Mucosa of gallbladder (tissue), 1 donor: ENCODE measurements at places on chromosomes 12 and 14.

DNA sequence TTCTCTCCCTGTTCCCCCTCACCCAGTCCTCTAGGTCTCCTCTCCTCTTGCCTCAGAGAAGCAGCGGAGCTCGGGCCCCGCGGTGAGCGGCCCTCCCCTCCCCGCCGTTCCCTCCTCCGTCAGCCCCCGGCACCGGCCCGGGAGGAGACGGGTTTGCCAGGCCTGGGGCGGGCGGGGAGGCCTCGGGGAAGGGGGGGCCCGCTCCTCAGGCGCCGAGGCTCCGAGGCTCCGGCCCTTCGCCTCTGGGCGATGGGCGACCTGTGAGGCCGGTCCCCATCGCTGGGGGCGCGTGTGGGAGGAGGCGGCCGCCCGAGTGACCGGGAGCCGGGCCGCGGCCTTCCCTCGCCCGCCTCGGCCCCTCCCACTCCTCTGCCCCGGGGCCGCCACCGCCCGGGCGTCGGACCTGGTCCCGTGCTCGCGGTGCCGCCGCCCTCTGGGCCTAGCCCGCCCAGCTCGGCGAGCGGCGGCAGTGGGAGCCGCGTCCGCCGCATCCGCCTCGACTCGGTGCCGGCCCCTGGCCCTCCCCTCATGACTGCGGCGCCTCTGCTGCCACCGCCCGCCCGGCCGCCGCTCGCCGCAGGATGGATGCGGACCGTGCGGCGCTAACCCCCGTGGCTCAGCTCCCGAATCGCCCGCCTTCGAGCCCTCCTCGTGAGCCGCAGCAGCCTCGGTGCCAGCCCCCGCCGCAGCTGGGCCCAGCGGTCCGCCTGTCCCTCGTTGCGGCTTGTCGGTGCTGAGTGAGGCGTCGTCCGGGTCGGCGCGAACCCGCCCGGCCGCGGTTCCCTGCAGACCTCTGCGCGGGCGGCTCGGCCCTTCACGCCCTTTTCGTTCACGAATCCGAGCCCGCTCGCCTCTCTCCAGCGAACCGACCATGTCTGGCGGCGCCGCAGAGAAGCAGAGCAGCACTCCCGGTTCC, 574 bp downstream of the WNK1 start:
- peak; percentile 30 for DNase-seq

DNA sequence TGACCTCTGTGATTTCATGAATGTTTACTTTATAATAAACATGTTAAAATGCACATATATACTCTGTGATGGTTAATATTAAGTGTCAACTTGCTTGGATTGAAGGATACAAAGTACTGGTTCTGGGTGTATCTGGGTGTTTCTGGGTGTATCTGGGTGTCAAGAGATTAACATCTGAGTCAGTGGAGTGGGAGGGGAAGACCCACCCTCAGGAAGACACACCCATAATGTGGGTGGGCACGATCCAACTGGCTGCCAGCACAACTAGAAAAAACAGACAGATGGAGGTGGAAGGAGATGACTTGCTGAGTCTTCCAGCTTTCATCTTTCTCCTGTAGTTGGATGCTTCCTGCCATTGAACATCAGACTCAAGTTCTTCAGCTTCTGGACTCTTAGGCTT, 11.9 kb downstream of the NUP37 start:
- DNase-seq, result no peak

GRCh38 chr14:61602003-61602732, 93.1 kb upstream of the HIF1A start:
- no peak for DNase-seq

- no peak for DNase-seq
These were observed 1.2 kb downstream of the GPR132 start for GRCh38 chr14:105064001-105064400.

GRCh38 chr12:85784096-85784720, 52.0 kb downstream of the RASSF9 start:
- no peak for DNase-seq

DNA sequence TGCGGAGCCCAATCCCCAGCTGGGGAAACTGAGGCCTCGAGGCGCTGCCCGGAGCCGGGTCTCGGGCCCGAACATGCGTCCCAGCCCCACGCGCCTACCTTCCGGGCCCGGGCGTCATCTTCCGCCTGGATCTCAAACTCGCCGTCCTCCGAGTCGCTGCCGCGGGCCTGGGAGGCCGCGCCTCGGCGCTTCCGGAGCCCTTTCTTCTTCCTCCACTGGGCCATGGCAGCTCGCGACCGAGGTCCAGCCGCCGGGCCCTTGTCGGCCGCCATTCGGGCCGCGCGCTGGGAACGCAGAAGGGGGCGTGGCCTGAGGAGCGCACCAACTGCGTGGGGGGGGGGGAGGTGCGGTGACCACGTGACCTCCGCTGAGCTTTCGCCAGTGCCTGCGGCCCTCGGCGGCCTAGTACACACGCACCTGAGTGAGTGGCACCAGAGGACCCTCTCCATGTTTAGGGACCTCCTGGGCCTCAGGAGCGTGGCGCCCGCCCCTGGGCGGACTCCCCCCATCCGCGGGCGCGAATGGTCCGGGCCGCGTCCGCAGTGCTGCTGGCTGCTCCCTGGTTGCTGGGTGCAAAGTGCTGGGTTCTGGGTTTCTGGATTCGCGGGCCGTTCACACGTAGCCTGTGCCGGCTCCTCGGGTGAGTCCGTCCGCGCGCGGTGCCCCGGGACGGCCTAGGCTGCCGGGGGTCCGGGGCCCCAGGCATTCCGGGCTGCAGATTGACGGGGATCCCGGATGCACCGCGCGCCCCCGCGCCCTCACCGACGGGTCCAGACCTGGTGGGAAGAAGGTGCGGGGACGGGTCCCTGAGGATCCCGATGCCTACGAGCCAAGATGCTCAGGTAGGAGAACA, at the start of the genes DDX54 and RITA1:
Gene DDX54, minus strand, starts transcription at position 299 of the 853 bp plus-strand sequence. Its CDS starts 27 bp downstream, at position 272.
Gene RITA1, plus strand, starts transcription at position 542 of the 853 bp plus-strand sequence. CDS start 1,026 bp downstream, outside the sequence.
- DNase-seq, result peak; percentile 78

DNA sequence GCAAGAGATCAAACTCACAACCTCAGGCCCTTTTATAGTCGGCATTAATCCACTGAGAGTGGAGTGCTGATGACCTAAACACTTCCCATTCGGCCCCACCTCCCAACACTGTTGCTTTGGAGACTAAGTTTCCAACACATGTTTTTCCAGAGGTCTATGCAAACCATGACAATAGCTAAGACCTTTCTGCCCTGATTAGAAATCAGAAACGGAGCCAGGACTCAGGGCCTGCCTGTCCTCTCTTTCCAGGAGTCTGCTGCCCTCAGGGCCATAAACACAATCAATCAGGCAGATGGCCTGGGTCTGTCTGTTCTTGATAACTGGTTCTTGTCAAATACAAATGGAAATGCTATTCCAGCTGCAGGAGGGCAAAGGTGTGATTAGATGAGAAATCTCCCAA, 97.2 kb upstream of the PSMC1 start:
- no peak for DNase-seq

GRCh38 chr12:112305951-112306350, 76.3 kb downstream of the HECTD4 start:
- DNase-seq, result peak; percentile 19

DNA sequence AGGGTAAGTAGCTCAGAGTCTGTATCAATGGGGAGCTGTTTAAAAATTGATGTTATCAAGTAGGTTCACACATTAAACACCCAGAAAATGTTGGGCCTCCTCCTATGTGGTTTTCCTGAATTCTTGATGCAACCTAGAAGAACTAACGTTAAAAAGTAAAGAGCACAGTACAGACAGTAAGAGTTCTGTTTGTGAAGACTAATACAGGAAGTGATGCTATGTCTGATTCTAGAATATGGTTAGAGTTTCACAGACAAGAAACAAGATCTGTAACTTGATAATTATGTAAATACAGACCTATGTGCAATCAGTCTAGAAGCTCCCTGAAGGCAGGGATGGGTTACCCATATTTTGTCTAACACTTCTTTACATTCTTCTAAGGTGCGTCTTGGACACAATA, 214.9 kb upstream of the BTG1 start:
- no peak for DNase-seq

- DNase-seq, result no peak
These were observed 32.9 kb downstream of the ZFHX2 start for GRCh38 chr14:23518709-23519108.

GRCh38 chr14:74927225-74927624, 4.2 kb upstream of the RPS6KL1 start:
- no peak for DNase-seq

DNA sequence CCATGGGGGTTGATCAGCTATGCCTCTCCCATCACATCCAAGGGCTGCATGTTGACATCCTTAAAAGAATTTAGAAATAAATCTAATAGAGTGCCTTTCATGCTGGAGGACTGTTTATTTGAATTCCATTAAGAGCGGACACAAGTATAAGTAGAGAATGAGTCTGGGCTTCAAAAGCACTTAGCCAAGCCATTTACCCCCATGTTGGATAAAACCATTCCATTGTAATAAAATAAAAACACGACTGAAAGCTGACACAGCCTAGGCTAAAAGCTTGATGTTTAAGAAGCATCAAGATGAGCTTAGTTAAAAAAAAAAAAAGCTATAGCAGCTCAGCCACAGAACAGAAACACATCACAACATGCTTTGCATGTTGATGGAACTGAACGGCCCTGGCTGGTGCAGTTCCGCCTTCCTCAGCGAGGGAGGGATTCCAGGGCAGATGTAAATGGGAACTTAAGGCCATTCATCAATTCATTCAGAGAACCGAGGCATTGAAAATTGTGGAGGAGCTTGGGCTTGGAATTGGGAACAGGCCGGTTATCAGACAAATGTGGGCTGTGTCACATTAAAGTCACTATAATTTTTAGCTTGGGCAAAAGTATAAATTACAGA, 41.2 kb downstream of the TMEM132D start:
- DNase-seq, result no peak

GRCh38 chr12:77153706-77154105, 88.3 kb upstream of the E2F7 start:
- DNase-seq, result no peak

DNA sequence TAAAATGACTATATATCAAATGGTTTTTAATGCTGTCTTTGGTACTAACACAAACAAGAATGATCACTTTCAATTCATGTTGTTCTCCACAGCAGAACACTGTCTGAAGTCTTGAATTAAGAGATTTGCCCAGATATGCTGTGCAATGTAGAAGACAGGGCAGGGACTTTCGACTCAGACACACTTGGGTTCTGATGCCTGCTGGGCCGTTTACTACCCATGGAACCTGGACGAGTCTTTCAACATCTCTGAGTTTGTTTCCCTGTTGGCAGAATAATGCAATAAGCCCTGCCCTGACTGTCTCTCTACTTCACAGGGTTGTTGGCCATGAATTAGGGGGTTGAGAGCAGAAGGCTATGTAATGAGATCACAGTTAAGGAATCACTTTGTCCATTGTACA, 162.6 kb upstream of the TMPO start:
- no peak for DNase-seq

GRCh38 chr12:12559719-12560296, 2.9 kb downstream of the DUSP16 start:
- DNase-seq, result no peak

DNA sequence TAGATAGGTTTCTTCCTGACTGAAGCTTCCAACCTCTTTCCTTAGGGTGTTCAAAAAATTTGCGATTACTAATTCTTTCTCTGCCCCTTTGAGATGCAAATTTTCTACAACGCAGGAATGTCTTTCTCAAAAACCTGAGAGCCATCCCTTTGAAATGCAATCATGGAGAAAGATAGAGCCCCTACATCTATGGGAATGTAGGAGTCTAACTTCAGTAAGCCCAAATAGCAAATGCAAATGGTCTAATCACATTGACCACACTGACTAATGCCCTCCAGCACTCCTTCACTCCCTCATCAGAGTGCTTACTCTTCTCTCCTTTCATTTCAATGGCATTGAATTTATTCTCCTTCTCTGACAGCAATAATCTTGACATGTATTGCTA, 107.1 kb downstream of the SLC6A15 start:
- no peak for DNase-seq

DNA sequence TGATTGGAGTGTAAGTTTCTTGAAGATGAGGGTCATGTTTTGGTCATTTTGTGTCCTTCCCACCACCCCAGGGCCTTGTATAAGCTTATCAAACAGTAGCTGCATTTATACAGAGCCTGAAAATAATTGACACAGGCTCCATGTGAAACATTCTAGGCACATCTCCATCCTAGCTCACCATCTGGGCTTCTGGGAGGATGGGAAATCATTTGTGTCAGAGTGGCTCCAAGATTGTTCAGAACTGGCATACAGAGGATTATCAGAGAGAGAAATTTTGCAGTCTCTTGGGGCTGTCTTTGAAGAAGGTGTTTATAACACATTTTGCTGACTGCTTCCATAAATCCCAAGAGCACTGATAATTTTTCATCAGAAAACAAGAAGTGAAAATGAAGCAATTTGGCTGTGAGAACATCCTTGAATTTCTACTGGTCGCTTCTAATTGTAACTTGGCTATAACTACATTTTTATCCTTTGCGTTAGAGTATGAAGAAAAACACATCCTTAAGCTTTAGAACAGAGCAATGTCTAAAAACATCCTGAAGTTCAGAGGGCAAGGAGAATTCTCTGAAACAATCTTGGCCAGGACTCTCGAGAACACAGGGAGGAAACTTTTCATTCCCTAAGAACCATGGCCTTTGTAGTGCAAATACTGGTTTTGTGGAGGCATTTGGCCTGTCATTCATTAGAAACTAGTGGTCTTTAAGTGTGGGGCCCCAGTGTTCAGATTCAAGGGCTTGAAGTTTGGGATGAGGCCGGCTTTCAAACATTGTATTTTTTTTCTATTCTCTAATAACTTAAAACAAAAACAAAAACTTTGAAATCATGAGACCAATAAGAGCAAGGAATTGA, 151.1 kb downstream of the DACT1 start:
- DNase-seq, result no peak

GRCh38 chr14:67927244-67927643, 107.7 kb downstream of the RAD51B start:
- DNase-seq, result no peak

DNA sequence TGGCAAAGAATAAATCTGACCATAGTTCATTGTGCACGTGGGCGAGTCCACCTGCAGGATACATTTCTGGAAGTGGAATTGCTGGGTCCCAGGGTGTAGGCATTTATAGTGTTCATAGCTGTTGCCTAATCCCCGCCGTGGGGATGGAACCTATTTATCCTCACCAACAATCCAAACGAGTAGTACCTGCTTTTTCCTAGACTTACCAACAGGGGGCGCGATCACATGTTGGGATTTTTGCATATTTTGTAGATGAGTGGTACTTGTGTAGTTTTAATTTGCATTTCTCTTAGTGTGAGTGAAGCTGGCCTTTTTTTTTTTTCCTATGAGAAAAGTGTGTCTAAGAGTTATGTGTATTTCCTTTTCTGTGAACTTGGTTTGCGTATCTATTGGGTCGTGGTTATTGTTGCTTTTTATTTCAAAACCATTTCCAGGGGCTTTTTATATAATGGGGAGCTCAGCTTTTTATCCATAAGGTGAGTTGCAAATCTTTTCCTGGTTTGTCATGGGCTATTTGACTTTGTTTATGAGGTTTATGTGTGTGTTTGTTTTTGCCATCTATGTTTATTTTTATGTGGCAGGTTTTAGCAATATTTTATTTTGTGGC, 67.2 kb downstream of the CCDC92 start:
- peak; percentile 55 for DNase-seq
